GM12864 (cell line): ENCODE measurements at places on chromosomes 3 and 15.

GRCh38 chr3:154244644-154245043 lies 79.6 kb downstream of the DHX36 start:
- DNase-seq: no peak

- peak; percentile 39 for DNase-seq
Observed at GRCh38 chr15:94258246-94258645, 26.9 kb downstream of the MCTP2 start.

DNA sequence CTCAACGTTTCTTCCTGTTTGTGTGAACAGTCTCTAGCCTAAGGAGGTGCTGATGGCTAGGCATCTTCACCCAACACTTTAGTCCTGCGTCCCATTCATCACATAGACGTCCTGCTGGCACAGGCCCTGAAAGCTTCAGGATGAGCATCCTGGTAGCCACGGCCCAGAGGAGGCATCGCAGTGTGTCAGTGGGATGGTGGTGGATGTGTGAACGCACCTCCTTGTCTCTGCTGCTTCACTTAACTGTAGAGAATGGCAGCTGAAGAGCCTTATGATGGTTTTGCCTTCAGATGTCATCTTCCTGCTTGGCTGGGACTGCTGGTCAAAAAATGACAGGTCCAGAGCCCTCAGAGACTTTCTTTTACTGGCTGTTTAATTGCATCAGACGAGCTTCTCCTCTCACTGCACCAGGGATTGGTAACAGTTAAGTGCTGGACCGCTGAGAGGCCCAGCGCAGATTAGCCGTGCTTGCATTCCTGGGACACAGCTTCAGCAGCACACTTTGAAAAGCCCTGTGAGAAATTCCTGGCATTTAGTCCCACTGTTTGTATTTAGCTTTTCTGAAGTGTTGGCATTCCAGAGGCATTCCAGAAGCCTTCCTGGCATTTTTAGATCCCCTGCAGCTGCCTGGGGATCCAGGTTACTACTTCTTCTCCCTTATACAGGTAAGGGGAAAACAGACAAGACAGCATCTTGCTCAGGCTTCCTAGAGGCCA lies 132.4 kb upstream of the PLXNA1 start:
- DNase-seq: no peak

GRCh38 chr3:4809922-4810321 lies 169.3 kb upstream of the BHLHE40 start:
- DNase-seq: no peak

GRCh38 chr3:155702745-155703591 lies 41.9 kb downstream of the PLCH1 start:
- no peak for DNase-seq

DNA sequence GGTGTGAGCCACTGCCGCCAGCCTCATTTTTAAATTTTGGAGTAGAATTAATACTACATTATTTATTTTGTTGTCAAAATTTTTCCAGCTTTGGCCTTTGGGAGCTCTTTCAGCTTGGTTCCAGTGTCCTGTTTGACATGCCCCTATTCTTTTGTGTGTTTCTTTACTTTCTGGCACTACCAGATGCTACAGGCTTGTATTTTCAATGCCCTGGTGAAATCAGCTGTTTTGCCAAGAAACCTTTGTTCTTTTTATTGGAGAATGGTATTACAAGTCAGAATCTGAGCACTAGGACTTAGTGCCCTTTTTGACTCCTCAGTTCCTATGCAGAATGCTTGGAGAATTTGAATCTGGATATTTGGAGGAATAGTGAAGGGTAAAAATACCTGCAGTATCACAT lies 26.6 kb downstream of the RNF111 start:
- DNase-seq: no peak

DNA sequence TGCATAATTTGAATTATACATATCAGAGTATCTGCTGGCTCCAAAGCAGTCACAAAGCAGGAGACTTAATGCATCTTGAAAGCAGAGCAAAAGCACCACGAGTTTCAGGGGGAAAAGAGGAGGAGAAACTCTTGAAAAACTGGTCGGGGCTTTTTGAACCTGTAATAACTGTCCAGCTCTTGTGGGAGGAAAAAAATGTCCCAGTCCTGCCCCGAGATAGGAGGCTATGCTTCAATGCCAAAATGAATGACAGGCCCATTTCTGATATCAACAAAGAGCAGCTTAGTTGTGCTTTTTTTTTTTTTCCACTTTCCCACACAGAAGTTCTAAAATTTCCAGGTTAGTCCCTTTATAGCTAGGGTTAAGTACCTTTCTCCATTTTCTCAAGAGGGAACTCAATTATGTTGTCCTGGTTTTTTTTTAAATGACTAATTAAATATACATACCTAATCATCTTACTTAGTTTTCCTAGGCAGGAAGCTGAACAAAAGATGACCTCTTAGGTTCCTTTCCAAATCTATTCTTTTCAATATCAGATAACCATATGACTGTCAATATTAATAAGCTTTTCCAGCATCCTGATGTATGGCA lies 120.2 kb downstream of the TFDP2 start:
- DNase-seq: peak; percentile 27
